ENCODE measurements at places on chromosomes 11 and 22.
A peak's percentile ranks its signal among the peaks of the same experiment; 100 is the strongest.

- DNase-seq, result no peak
Observed at GRCh38 chr11:16917941-16918340, 96.3 kb downstream of the PLEKHA7 start.

GRCh38 chr11:56849852-56850251, 101.4 kb upstream of the OR9G4 start:
- DNase-seq, result no peak

DNA sequence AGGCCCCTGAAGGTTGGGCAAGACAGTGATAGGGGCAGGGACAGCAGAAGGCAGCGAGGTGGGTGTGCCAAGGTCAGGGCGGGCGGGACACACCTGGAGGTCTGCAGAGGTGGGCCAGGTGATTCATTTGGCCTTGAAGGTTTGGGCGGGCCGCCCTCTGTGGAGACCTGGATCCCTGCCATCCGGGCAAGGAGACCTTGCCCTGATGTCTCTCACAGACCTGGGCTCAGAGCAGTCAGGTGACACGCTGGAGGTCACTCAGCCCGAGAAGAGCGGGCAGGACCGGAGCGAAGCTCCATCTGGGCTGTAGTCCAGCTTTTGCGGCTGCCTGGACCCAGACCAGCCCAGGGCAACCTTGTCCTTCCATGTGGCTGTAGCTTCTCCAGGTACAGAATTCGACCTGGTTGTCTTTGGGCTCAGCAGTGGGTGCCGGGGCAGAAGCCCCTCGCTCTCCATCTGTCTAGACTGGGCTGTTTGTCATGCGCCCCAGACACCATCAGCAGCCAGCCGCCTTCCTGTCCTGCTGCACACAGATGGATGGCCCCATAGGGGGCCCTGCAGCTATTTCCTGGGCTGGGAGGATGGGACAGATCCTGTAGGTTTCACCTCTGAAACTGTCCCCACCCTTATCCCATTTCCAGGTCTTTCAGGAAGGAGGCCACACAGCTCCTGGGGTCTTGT, 3.1 kb downstream of the MRGPRG start:
- DNase-seq, result no peak

GRCh38 chr11:72613977-72614376, 60.2 kb downstream of the PDE2A start:
- peak; percentile 18 for DNase-seq

GRCh38 chr11:122721964-122722266, 66.4 kb downstream of the UBASH3B start:
- DNase-seq, result no peak

- DNase-seq, result no peak
Observed at GRCh38 chr11:94795476-94796189, 27.5 kb downstream of the AMOTL1 start.

DNA sequence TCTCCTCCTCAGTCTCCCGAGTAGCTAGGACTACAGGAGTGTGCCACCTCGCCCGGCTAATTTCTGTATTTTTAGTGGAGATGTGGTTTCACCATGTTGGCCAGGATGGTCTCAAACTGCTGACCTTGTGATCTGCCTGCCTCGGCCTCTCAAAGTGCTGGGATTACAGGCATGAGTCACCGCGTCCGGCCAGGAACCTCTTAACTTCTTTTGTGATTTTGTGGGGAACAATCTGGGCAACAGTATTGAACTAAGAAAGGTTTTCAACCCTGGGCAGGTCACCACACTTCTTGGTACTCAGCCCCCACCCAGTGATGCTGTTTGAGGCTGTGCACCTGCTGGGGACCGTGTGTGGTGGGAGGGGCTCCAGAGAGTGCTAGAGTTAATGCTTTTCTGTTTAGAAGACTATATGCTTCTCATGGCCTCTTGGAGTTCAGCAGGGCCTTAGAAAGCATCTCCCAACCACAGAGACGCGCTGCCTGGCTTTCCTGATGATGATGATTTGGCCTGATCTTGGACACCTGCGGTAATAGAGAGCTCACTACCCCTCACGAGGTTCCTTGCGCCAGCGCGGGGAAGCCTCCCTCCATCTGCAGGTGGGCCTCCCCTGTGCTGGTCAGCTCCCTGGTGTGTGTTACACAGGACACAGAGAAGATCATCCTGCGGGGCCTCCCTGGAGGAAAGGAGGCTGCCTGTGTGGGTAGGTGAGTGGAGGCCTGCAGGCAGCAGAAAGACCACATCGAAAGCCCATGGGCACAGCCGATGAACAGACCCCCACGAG, 1.2 kb downstream of the DENND6B start:
- DNase-seq, result no peak

- DNase-seq, result no peak
Observed at GRCh38 chr11:75966537-75967287, 151.7 kb downstream of the UVRAG start.

DNA sequence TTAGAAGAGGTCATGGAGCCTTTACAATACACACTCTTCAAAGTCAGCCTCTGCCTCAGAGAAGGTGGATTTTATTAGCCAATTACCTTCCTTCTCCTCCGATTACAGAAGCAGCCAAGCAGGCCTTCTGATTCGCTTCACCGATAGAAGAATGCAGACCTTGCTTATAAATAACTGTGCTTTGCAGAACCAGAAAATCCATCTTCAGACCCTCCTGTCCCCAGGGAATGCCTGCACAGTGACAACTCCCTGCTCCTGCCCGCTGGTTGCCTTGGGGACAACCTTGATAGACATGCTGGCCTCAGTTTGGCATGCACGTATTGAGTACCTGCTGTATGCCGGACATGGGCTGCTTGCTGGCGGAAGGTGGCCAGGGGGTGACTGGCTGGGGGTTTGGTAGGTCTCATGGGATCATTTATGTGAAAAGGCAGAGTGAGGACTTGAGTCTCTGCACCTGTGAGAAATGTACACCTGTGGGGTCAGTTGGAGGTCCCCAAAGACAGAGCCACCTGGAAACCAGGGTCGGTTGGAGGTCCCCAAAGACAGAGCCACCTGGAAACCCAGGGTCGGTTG, 1238.7 kb downstream of the BRD1 start:
- no peak for DNase-seq

GRCh38 chr22:43900206-43900605, 8.4 kb upstream of the PNPLA5 start:
- no peak for DNase-seq

GRCh38 chr11:73188301-73188700, 29.8 kb upstream of the P2RY2 start:
- no peak for DNase-seq

Measured in stimulated activated naive CD8-positive, alpha-beta T cell treated with anti-CD3 and anti-CD28 coated beads, Interleukin-15, Interleukin-2, amounts not matched to agents 100 U/mL and 50 U/mL, for 24 hours (primary cell).